ENCODE measurements at places on chromosomes 6 and 20.
A peak's percentile ranks its signal among the peaks of the same experiment; 100 is the strongest.

- no peak overlapping the region for H3K4me3 ChIP-seq
- no peak for DNase-seq
- H3K27me3 ChIP-seq: peaks cover 34% of the 10 kb centered on the region
- H3K36me3 ChIP-seq: no peaks in the 10 kb centered on the region
- H3K27ac ChIP-seq: no peak overlapping the region
Measured at GRCh38 chr6:35788423-35788982, 7.7 kb downstream of the CLPSL1 start.

- DNase-seq: no peak
- no peak overlapping the region for H3K4me3 ChIP-seq
- peaks cover 30% of the 10 kb centered on the region for H3K4me1 ChIP-seq
- H3K27ac ChIP-seq: peak overlapping the region; percentile 31
- H3K36me3 ChIP-seq: no peaks in the 10 kb centered on the region
- no peaks in the 10 kb centered on the region for H3K27me3 ChIP-seq
Measured at GRCh38 chr20:6735942-6736845, 31.3 kb upstream of the BMP2 start.

DNA sequence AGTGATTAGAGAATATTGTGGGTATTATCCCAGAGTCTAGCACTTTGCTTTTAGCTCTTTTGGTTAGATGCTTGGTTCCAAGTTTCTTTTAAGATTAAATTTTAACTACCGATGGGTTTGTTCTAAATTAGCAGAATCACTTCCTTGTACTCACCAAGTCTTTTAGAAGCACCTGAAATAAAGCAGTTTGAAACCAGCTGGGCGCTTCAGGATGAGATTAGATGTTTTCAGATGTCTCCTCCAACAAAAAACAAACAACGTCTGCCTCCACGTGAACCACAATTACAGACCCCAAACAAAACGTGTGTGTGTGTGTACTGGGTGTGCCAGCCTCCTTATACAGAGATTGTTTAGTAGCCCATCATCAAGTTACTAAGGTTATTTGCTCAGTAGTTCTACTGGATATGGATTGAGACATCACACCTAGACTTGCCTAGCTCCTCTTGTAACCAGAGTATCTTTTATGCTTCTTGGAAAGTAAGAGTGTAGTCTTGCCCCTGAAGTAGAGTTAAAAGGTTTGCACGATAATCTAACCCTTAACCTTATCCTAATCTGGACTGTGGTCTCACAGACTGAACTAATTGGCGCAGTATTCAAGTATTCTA, 2.3 kb downstream of the DSTN start:
- H3K4me3 ChIP-seq: peak overlapping the region; percentile 68
- H3K36me3 ChIP-seq: peaks cover 2% of the 10 kb centered on the region
- peaks cover 43% of the 10 kb centered on the region for H3K4me1 ChIP-seq
- H3K27ac ChIP-seq: peak overlapping the region; percentile 9
- no peaks in the 10 kb centered on the region for H3K27me3 ChIP-seq

DNA sequence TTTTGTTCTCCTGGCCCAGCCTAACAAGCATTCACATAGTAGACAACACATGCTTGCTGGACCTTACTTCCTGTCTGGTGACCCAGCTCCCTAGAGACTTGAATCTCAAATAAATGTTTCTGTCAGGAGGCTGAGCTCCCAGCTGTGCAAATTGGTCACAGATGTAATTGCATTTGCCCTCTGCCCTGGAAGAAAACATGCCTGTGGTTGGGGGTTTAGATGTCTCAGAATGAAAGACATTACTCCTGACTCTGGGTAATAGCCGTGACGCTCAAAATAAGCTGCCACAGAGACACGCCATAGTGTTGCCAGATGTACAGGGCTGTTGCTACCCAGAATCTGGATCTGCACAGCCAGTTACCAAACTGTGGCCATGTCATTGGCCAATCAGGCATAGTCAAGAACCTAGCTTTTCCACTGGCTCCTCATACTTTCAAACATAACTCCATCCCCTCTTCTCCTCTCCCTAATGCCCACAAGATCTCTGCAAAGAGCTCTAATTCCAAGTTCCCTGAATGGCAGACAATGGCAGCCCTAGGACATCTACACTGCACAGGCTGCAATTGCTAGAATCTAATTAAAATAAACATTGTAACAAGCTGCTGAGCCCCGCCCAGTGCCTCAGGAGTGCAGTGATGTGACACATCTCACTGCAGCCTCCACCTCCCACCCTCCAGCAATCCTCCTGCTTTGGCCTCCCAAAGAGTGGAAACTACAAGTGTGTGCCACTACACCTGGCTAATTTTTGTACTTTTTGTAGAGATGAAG, 32.8 kb upstream of the GMPR start:
- H3K36me3 ChIP-seq: peaks cover 1% of the 10 kb centered on the region
- DNase-seq: no peak
- no peaks in the 10 kb centered on the region for H3K27me3 ChIP-seq
- peaks cover 27% of the 10 kb centered on the region for H3K4me1 ChIP-seq

DNA sequence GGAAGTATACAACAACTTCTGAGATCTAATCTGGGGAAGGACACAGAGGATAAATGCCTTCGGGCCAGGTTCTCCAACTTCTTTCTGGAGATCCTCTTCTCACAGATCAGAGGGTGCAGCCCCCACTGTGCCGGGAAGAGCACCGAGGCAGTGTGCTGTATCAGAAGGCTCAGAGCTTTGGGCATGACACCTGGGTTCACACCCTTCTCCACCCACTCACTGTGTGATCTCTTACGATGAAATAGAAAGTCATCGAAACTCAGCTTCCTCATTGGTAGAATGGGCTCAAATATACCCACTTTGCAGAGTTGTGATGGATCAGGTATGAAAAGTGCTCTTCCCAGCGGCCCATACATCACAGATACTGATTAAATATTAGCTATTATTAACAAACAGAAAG, 347.5 kb upstream of the SOX4 start:
- H3K36me3 ChIP-seq: peaks cover 3% of the 10 kb centered on the region
- no peak overlapping the region for H3K4me3 ChIP-seq
- H3K27ac ChIP-seq: no peak overlapping the region
- H3K27me3 ChIP-seq: no peaks in the 10 kb centered on the region
- peaks cover 23% of the 10 kb centered on the region for H3K4me1 ChIP-seq

DNA sequence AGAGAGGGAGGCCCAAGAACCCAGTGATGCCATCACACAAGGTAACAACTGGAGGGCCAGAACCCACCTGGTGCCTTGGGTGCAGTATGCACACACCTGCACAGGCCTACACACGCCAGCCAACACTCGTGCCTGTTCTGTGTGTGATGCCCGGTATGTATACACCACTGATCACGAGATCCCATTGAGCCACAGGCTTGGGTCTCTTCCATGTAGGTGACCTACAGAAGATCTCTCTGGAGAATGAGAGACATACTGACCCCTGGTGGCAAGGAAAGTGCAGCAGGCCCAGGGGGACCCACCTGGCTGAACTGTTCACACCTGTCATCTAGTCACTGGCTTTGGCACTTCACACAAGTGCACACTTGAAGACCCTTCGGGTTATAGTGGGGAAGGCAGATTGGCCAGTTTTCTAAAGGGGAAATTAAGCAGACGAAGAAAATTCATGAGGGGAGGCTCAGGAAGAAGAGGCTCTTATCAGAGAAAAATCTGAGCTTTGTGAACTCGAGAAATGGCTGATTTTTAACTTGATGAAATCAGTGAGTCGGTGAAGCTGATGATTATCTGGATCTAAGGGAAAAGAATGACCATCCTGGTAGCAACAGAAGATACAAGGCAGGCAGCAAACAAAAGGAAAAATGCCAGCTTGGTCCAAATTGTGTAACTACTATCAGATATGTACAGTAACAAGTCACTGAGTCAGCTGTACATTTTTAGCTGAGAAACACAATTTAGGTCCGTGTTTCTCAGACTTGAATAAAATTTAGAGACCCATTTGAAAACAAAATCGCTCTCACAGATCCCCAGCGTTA, 69.1 kb upstream of the PBOV1 start:
- H3K27me3 ChIP-seq: no peaks in the 10 kb centered on the region
- peak; percentile 37 for DNase-seq
- H3K4me3 ChIP-seq: no peak overlapping the region
- peaks cover 2% of the 10 kb centered on the region for H3K4me1 ChIP-seq
- H3K27ac ChIP-seq: no peak overlapping the region
- H3K36me3 ChIP-seq: peaks cover 23% of the 10 kb centered on the region

- peak overlapping the region; percentile 84 for H3K27ac ChIP-seq
- peaks cover 24% of the 10 kb centered on the region for H3K4me1 ChIP-seq
- H3K4me3 ChIP-seq: peak overlapping the region; percentile 68
- DNase-seq: peak; percentile 30
- no peaks in the 10 kb centered on the region for H3K36me3 ChIP-seq
- peaks cover 24% of the 10 kb centered on the region for H3K27me3 ChIP-seq
Measured at GRCh38 chr6:28589234-28589956, 63.7 kb downstream of the GPX5 start.

DNA sequence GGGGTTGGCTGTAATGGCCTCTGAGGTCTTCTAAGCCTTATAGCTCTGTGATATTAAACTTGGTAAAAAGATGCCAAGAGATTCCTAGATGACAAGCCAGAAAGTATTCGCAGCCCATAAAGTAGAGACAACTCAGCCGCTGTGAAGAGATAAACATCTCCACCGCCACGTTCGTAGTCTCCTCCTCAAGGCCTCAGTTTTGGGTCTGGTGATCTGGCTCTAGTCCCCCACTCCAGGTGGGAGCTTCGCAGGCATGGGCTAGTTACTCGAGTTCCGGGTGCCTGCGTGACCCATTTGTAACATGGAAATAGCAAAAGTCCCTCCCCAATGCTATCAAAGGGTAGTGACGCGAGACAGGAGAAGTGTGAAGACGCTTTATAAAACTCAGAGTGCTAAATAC, 28.3 kb upstream of the AFDN start:
- peaks cover 10% of the 10 kb centered on the region for H3K27me3 ChIP-seq
- peak overlapping the region; percentile 37 for H3K27ac ChIP-seq
- peaks cover 21% of the 10 kb centered on the region for H3K4me1 ChIP-seq
- no peak for DNase-seq

GRCh38 chr6:139625998-139626975, 251.8 kb upstream of the CITED2 start:
- no peak for DNase-seq
- no peak overlapping the region for H3K4me3 ChIP-seq
- peaks cover 7% of the 10 kb centered on the region for H3K4me1 ChIP-seq
- no peaks in the 10 kb centered on the region for H3K27me3 ChIP-seq
- no peaks in the 10 kb centered on the region for H3K36me3 ChIP-seq

- no peak for DNase-seq
- H3K36me3 ChIP-seq: peaks cover 1% of the 10 kb centered on the region
- H3K27me3 ChIP-seq: no peaks in the 10 kb centered on the region
- H3K4me1 ChIP-seq: peaks cover 14% of the 10 kb centered on the region
- H3K27ac ChIP-seq: no peak overlapping the region
- no peak overlapping the region for H3K4me3 ChIP-seq
Measured at GRCh38 chr20:8187740-8188139, 55.7 kb downstream of the PLCB1 start.

DNA sequence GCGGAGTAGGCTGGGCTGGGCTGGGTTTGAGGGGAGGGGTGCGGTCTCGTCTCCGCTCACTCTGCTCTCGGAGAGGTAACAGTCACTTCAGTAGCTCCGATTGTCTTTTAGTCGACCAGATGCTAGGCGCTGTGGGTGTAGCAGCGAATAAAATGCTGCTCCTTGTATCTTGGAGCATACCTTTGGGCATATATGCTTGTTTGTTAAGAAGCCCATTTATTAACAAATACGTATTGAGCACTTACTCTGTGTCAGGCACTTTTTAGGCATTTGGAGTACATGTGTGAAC, 545 bp downstream of the ACTR5 start:
- H3K36me3 ChIP-seq: peaks cover 4% of the 10 kb centered on the region
- peak overlapping the region; percentile 87 for H3K4me3 ChIP-seq
- peaks cover 16% of the 10 kb centered on the region for H3K27me3 ChIP-seq

DNA sequence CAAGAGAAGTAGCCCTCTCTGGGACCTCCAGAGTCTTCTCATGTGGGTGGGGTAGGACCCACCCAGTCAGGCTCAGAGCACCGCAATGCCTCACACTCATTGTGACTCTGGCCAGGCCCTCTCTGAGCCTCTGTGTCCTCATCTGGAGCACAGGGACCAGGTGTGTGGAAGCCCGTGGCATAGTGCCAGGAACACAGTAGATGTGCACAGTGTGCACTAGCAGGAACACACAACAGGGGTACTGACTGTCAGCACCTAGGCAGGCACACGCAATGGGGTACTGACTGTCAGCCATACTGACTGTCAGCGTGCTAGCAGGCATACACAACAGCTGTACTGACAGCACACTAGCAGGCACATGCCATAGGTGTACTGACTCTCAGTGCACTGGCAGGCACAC, 2.0 kb upstream of the STMN3 start:
- no peak for DNase-seq
- peaks cover 10% of the 10 kb centered on the region for H3K27me3 ChIP-seq
- H3K36me3 ChIP-seq: no peaks in the 10 kb centered on the region
- no peak overlapping the region for H3K4me3 ChIP-seq
- no peak overlapping the region for H3K27ac ChIP-seq

GRCh38 chr6:136411453-136412354, 122.1 kb upstream of the BCLAF1 start:
- no peak for DNase-seq
- no peaks in the 10 kb centered on the region for H3K27me3 ChIP-seq
- no peak overlapping the region for H3K27ac ChIP-seq
- peaks cover 14% of the 10 kb centered on the region for H3K36me3 ChIP-seq
- H3K4me1 ChIP-seq: peaks cover 10% of the 10 kb centered on the region

- H3K27me3 ChIP-seq: peaks cover 19% of the 10 kb centered on the region
- no peak overlapping the region for H3K27ac ChIP-seq
- no peak for DNase-seq
- H3K36me3 ChIP-seq: no peaks in the 10 kb centered on the region
- H3K4me3 ChIP-seq: no peak overlapping the region
- no peaks in the 10 kb centered on the region for H3K4me1 ChIP-seq
Measured at GRCh38 chr6:13985663-13986325, 61.0 kb downstream of the RNF182 start.

GRCh38 chr6:16844183-16844582, 82.9 kb upstream of the ATXN1 start:
- H3K4me1 ChIP-seq: peaks cover 20% of the 10 kb centered on the region
- H3K36me3 ChIP-seq: no peaks in the 10 kb centered on the region
- no peak overlapping the region for H3K27ac ChIP-seq
- H3K27me3 ChIP-seq: no peaks in the 10 kb centered on the region
- no peak for DNase-seq

GRCh38 chr6:169097381-169097959, 156.2 kb downstream of the THBS2 start:
- no peak overlapping the region for H3K27ac ChIP-seq
- no peak for DNase-seq
- H3K4me1 ChIP-seq: peaks cover 1% of the 10 kb centered on the region
- H3K36me3 ChIP-seq: no peaks in the 10 kb centered on the region

GRCh38 chr20:64150756-64151632, 13.3 kb upstream of the MYT1 start:
- H3K4me1 ChIP-seq: no peaks in the 10 kb centered on the region
- no peaks in the 10 kb centered on the region for H3K36me3 ChIP-seq
- DNase-seq: no peak
- H3K27ac ChIP-seq: no peak overlapping the region
- no peak overlapping the region for H3K4me3 ChIP-seq

- H3K4me3 ChIP-seq: peak overlapping the region; percentile 96
- H3K27me3 ChIP-seq: no peaks in the 10 kb centered on the region
- peak; percentile 45 for DNase-seq
Measured at GRCh38 chr6:167827583-167828324, 1.0 kb downstream of the AFDN start.
